ENCODE measurements at places on chromosomes 13 and 19.
A peak's percentile ranks its signal among the peaks of the same experiment; 100 is the strongest.

GRCh38 chr13:55038230-55038629 is 2009.6 kb downstream of the OLFM4 start:
- DNase-seq: no peak

DNA sequence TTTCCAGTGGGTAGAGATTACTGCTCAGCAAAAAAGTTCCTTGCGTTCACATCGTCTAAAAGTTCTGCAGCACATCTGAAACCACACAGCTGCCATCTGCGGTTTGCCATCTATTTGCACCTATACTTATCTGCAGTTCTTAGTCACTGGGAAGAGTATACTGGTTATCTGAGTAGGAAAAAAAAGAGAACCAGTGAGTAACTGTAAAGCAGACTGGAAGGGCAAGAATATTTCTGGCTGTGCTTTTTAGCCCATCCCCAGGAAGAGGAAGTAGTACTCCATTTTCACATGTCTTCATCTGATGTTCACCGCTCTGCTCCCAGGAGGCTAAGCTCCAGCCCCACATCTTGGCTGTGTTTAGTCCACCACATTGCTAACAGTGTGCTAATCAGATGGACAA is 35.6 kb downstream of the EFNB2 start:
- no peak for DNase-seq

GRCh38 chr13:94280349-94280748 is 199.1 kb downstream of the DCT start:
- DNase-seq: no peak

DNA sequence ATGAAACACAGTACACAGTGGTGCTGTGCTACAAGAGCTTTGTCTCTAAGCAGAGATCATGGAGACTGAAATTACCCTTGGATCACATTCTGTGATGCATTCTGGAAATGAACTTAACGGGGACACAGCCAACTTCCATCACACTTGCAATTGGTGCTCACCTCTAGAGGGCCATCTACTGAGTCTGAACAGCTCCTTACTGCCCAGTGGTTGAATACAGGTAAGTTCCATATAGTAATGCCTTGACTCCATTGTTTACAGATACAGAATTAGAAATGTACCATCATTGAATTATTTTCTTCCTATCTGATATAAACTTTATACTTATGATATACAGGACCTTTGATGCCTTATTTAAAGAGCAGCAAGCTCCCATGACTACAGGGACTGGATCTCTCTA is 686.4 kb downstream of the PCDH9 start:
- DNase-seq: peak; percentile 37

DNA sequence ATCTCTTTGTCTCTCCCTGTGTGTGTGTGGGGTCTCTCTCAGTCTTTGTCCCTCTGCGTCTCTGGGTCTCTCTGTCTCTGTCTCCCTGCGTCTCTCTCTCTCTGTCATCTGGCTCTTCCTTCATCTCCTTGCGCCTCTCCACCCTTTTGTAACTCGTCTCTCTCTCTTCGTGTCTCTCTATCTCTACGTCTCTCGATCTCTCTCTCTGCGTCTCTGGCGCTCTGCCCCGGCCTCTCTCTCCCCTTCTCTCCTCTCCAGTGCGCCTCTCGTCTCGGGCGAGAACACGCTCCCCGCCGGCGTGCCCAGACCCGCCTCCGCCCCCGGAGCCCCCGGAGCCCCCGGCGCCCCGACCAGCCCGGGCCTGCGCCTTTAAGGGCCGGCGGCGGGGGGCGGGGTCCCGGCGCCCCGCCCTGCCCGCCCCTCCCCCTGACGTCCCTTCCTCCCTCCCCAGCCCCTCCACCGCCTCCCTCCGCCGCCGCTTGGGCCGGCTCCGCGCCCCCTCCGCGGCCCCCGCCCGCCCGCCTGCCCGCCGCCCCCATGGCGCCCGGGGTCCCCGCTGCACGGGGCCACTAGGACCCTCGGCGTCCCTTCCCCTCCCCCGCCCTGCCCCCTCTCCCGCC is at the start of gene MARK4:
MARK4 (plus strand) TSS at position 440 of the 620 bp plus-strand sequence. CDS start 318 bp downstream, outside the sequence.
- DNase-seq: peak; percentile 69

GRCh38 chr19:52722062-52723003 is 12.5 kb downstream of the ZNF611 start:
- no peak for DNase-seq

- no peak for DNase-seq
These were observed 3.0 kb downstream of the APC2 start for GRCh38 chr19:1452802-1453524.

- peak; percentile 55 for DNase-seq
These were observed 664 bp downstream of the ICAM5 start for GRCh38 chr19:10290357-10290875.

DNA sequence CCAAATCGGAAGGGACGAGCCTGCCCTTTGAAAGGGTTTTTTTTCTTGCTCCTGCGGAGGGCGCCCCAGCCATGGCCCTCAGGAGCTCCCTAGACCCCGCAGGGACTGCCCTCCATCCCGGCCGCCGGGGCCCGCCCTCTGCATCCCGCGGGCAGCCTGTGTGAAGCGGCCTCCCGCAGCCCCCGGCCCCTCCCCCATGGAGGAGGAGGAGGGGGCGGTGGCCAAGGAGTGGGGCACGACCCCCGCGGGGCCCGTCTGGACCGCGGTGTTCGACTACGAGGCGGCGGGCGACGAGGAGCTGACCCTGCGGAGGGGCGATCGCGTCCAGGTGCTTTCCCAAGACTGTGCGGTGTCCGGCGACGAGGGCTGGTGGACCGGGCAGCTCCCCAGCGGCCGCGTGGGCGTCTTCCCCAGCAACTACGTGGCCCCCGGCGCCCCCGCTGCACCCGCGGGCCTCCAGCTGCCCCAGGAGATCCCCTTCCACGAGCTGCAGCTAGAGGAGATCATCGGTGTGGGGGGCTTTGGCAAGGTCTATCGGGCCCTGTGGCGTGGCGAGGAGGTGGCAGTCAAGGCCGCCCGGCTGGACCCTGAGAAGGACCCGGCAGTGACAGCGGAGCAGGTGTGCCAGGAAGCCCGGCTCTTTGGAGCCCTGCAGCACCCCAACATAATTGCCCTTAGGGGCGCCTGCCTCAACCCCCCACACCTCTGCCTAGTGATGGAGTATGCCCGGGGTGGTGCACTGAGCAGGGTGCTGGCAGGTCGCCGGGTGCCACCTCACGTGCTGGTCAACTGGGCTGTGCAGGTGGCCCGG is 815 bp downstream of the MAP3K10 start:
- peak; percentile 77 for DNase-seq

DNA sequence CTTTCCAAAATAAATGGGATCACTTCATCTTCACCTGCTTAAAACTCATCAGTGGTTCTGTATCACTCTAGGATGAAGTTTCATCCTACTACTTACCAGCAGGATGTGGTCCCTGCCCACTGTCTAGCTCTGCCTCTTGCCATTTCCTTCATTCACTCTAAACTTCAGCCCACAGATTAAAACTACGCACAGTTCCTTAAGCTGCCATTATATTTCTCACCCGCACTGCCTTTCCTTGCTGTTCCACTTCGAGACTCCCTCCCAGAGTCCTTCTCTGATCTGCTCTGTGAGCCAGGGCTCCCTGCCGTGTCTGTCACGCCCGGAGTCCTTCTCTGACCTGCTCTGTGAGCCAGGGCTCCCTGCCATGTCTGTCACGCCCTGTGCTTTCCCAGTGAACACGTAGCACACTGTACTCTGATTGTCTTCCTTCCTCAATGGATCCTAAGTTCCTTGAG is 52.0 kb upstream of the NPAS1 start:
- no peak for DNase-seq

DNA sequence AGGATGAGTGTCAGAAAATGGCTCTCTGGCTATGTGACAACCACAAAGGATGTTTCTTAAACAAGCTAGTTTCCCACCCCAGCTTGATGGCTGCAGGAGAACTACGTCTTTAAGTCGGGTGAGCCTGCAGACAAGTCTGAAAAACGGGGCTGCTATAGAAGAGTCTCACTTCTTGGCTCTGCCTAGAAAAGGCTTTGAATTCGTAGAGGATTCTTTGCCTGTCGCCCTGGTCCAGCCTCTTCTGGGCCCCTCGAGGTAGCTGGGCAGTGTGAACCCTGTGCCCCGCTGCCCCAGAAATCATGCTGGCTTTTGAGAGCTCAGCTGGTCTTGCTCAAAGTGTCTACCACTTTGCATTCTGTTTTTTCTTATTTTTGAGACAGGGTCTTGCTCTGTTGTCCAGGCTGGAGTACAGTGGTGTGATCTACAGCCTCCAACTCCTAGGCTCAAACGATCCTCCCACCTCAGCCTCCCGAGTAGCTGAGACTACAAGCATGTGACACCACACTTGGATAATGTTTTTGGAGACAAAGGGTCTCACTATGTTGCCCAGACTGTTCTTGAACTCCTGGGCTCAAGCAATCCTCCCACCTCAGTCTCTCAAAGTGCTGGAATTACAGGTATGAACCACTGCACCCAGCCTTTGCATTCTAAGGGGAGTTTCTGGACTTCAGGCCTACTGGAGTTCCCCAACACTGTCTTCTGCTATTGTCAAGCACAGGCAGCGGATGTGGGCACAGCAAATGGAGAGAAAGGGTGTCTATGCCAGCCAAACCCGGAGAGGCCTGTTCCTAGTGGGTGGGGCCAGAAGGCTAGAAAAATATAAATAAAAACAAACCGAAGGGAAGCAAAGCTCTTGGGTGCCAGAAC is 6.5 kb downstream of the CEBPA start:
- no peak for DNase-seq

- no peak for DNase-seq
These were observed 28.2 kb upstream of the FBL start for GRCh38 chr19:39874404-39874803.

GRCh38 chr19:52566121-52566520 is 4.0 kb upstream of the ZNF701 start:
- no peak for DNase-seq

DNA sequence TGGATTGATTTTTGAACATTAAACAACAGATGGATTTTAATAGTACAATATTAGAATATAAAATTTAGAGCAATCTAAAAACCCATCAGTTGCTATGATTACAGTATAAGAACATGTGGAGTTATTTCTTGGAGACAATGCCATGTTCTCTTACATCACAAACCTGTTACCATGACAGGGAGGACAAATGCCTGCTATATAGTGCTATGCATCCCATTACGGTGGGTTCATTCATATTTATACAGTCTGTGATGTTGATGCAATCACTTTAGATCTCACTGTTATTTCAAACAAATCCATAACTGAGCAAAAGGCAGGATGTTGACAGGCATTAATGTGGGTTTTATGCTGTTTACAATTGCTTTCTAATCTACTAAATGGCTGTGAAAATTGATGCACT is 467.5 kb downstream of the DIAPH3 start:
- DNase-seq: no peak

- DNase-seq: no peak
These were observed 33.5 kb downstream of the FAM216B start for GRCh38 chr13:42814868-42815267.

DNA sequence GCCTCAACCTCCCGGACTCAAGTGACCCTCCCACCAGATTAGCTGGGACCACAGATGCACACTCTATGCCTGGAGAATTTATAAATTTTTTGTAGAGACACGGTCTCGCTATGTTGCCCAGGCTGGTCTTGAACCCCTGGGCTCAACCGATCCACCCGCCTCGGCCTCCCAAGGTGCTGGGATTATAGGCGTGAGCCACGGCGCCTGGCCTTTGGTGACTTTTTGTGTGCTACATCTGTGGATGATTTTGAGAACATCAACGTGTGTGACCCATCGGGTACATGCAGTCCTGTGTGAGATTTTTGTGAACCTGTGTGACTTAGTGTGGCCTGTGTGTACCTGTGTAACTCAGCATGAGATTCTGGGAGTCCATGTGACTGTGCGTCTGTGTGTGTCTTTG is 8.5 kb upstream of the NFIX start:
- DNase-seq: no peak

DNA sequence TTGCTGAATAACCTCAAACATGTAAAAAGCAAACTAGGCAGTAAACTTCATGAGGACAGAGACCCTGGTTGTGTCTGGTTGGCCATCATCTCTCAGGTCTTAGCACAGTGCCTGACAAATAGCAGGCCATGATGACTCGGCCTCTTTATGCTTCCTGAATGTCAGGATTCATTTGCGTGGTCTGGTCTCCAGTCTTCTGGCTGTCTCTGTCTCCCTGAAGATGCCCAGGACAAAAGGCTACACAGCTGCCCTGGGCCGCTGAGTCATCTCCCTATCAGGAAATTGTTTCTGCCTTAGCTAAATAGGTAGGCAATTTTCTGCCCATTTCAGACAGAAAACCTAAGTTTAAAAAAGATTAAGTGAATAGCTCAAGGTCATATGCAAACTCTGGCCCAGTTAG is 84.1 kb upstream of the FNDC3A start:
- DNase-seq: no peak

GRCh38 chr19:33677745-33678426 is 56.1 kb downstream of the CHST8 start:
- peak; percentile 56 for DNase-seq

DNA sequence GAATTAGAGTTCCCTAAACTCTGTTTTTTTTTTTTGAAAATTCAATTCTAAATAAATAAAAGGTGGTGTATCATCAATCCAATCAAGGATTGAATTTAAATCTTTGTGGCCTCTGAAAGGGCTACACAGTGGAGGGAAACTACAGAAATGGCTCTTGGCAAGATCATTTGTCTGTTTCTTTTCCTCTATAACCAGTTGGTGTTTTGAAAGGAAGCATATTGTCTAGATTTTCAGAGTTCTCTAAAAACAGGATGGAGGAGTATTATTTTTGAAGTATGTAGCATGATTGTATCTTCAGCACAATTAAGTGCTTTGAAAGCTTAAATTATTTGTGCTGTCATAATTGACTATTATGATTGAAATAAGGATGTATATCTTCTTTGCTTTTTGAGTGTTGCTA is 29.8 kb downstream of the WASF3 start:
- no peak for DNase-seq

GRCh38 chr19:6721138-6721474 is 656 bp upstream of the C3 start:
- no peak for DNase-seq

DNA sequence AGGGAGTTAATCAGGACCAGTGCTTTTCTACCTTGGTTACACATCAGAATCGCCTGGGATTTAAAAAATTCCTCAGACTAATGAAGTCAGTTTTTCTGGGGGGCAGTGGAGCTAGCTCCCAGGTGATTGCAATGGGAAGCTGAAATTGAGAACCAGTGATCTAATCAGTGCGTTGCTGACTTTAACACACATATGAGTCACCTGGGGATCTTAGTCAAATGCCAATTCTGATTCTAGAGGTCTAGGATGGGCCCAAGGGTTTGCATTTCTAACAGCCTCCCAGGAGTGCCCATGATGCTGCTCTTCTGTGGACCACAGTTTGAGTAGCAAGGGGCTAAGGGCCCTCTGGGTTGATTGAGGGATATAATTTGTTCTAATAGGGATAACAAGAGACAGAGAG is 54.5 kb downstream of the KL start:
- DNase-seq: no peak

DNA sequence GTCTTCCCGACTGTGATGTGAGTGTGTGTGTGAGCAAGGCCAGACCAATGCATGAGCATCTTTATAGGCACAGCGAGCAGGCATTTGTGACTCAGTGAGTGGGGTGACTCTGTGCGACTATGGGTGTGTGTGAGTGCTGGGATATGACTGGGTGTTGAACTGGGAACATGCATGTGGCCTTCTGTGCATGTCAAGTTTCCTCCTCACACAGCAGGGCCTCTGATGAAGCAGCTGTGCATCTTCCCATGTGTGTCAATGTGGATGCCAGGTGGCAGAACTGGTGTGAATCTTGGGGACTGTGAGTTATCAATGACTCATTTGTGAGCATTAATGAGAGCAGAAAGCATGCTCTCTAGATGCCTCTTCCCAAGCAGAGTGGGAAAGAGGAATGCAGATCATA is 12.1 kb upstream of the LGALS14 start:
- no peak for DNase-seq

- DNase-seq: no peak
These were observed 342.7 kb upstream of the TMTC4 start for GRCh38 chr13:101017123-101017872.

All from H9 (cell line).